HTR-8/SVneo (cell line): ENCODE measurements at places on chromosomes 7 and 10.

GRCh38 chr10:48594803-48595538, 9.9 kb downstream of the ARHGAP22 start:
- no peak for DNase-seq

DNA sequence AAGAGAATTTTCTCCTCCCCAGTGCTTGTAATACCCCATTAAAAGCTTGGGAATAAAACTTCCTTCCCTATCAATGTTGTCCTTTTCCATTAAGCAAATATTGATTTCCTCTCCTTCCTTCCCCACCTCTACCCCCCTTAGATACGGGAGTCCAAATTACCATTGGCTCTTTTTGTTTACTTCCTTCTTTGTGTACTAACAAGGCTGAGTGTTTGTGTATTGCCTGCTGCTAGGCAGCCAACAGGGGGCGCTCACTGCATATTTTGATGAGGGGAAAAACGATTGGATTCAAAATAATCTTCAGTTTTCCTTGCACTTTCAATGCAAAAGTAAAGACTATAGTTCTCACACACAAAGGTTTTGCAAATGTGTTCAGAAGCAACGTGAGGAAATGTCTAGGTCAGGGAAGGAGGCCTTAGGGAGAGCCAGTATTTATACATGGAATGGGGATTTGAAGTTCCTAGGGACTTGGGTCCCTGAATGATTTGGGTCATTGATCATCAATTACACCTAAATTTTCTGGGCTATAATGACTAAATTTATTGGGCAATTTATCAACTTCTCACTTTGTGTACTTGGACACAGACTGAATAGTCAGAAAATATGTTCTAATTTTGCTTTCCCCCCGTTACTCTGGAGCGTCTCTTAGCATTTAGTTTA, 23.6 kb upstream of the VPS41 start:
- peak; percentile 32 for DNase-seq

DNA sequence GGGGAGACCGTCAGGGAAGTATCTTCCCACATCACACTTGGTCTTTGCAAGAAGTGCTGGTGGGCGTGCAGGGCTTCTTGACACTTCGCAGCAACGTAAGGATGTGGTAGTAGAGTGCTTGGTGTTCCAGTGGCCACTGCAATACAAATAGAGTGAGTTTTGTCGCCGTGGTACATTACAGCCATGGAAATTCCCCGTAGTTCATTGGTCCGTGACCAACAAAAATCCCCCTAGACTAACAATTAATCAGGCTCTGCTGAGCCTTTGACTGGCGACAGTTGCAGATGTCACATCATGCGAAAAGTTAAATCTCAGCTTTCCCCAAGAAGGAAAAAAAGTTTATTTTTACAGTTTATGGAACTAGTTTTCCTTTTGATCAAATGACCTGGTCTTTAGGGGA, 134.7 kb downstream of the MGMT start:
- no peak for DNase-seq

DNA sequence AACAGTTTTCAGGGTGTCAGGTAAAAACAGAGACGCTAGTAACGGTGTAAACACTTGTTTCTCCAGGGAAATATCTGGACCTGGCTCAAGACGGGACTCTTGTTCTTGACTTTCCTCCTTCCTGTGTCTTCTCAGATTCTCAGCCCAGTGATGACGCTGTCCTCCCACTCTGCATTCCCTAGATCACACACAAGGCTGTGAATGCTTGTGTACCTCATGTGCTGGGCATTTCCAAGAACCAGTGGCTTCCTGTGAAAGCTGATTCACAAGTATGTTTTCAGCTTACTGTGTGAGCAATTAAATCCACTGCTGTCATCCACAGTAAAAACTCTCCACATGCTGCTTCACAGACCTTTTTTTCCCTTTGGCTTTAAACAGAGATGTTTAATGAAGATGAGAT, 193.8 kb upstream of the DPP6 start:
- no peak for DNase-seq

- no peak for DNase-seq
Measured at GRCh38 chr10:133334503-133335245, 2.0 kb downstream of the CALY start.

- no peak for DNase-seq
Measured at GRCh38 chr7:12670743-12671520, 16.5 kb upstream of the ARL4A start.

GRCh38 chr7:76225379-76225778, 23.7 kb downstream of the SRRM3 start:
- DNase-seq = no peak

DNA sequence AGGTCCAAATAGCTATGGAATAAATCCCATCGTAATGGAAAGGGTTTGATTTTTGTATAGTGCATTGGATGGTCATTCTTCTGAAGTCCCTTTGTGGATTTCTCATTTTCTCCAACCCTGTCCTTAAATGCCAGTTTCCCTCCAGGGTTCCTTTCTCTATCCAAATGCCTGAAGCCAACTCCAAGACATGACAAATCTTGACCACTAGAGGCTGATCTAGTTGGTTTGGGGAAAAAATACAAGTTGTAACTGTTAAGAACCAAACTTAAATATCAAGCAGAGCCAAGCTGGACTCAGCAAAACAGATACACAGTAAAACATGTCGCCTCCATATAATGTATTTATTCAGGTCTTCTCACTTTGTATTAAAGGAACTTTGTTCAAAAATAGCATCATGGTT, 28.7 kb downstream of the FRMD4A start:
- DNase-seq = no peak

DNA sequence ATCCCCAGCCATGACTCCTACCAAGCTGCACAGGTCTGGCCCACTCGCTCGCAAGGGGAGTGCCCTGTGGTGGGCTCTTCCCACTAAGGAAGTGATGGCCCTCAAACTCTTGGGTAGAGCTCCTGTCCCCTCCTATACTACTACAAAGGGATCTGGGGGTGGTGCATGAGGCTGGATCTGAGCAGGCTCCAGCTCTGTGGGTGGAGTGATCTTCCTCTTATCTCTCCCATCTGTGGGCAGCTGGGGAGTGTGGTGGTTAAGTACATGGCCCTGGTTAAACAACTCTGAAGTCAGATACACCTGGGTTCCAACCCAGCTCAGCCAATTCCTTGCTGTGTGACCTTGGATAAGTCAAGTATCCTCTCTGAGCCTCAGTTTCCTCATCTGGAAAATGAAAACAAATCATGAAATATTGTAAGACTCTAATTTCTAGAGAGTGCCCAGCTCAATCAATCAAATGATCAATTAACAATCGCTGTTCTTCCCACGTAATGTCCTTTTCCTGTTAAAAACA, 17.4 kb downstream of the DDIT4 start:
- DNase-seq = no peak

DNA sequence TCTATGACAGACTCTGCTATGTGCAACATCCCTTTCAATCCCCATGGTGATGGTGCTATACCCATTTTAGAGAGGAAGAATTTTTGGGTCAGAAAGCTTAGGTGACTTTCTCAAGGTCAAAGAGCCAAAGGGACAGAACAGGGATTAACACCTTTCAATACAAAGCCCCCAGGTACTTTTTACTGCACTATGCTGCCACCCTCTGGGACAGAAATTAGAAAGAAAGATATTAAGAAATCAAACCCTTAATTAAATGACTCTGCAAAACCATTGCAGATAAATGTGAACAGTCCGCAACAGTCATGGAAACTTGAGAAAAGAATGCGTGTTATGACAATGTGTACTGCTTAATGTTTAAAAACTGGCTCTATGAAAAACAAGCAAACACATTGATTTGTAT, 673.7 kb downstream of the MAGI2 start:
- no peak for DNase-seq

DNA sequence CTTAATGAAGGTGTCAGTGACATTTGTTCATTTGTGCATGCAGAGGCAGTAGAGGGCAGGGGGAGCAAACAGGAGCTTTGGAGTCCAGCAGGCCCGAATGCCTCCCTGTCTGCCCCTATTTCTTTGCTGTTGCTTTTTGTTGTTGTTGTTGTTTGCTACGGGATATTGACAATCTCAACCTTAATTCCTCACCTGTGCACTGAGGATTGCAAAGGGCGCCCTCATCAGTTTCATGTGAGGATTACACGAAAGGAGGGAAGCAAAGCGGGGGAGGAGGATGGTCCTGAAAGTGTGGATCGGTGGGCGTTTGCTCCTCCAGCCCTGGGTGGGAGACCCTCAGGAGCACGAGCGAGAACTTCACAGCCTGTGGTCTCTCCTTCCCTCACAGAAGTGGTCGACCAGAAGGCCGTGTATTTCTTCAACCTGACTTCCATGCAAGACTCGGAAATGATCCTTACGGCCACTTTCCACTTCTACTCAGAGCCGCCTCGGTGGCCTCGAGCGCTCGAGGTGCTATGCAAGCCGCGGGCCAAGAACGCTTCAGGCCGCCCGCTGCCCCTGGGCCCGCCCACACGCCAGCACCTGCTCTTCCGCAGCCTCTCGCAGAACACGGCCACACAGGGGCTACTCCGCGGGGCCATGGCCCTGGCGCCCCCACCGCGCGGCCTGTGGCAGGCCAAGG, 9.6 kb downstream of the GDF10 start:
- DNase-seq = no peak

GRCh38 chr7:25028370-25029021, 48.5 kb upstream of the OSBPL3 start:
- DNase-seq = peak; percentile 82

DNA sequence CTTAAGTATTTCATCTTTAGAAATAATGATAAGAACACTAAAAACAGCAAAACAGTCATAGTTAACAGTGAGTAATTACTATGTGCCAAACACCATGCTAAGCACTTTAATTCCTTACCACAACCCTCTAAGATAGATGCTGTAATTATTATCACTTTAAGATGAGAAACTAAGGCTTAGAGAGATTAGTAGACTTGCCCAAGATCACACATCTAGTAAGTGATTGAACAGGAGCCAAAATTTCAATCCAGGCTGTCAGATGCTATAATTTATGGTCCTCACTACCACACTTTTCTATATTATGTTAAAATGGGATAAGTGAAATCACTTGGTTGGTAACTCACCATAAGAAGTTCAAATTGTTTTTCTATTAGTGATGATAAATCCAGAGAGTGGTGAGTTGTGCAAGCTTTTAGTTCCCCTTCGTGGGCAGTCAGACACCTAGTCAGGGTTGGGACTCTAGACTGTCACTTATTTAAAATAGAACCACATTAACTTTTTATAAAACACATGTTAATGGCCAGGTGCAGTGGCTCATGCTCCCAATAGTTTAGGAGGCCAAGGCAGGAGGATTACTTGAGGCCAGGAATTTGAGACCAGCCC, 85.9 kb upstream of the GATA3 start:
- no peak for DNase-seq

DNA sequence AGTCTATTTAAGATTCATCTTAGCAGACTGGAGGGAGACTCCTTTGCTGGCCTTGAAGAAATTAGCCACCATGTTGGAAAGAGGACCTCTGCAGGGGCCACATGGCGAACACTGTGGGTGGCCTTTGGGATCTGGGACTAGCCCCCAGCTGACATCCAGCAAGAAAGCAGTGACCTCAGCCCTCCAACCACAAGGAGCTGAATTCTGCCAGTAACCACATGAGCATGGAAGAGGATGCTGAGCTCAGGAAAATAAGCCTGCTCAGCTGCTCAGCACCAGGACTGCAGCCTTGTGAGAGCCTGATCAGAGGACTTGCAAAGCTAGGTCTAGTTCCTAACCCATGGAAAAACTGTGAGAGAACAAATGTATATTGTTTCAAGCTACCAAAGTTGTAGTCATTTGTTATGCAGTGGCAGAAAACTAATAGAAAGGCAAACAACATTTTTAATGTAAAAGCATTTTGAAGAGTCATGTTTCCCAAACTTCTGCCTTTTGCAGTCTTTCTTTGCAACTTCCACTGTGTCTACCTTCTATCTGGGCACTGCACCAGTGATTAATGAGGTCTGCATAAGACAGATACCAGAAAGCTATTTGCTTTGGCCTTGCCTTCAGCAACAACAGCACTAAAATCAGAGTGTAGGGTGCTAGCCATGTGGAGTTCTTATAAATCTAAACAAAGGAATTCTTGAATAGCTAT, 183.7 kb downstream of the FGFR2 start:
- no peak for DNase-seq

- no peak for DNase-seq
Measured at GRCh38 chr7:124773938-124774337, 8.3 kb upstream of the GPR37 start.

DNA sequence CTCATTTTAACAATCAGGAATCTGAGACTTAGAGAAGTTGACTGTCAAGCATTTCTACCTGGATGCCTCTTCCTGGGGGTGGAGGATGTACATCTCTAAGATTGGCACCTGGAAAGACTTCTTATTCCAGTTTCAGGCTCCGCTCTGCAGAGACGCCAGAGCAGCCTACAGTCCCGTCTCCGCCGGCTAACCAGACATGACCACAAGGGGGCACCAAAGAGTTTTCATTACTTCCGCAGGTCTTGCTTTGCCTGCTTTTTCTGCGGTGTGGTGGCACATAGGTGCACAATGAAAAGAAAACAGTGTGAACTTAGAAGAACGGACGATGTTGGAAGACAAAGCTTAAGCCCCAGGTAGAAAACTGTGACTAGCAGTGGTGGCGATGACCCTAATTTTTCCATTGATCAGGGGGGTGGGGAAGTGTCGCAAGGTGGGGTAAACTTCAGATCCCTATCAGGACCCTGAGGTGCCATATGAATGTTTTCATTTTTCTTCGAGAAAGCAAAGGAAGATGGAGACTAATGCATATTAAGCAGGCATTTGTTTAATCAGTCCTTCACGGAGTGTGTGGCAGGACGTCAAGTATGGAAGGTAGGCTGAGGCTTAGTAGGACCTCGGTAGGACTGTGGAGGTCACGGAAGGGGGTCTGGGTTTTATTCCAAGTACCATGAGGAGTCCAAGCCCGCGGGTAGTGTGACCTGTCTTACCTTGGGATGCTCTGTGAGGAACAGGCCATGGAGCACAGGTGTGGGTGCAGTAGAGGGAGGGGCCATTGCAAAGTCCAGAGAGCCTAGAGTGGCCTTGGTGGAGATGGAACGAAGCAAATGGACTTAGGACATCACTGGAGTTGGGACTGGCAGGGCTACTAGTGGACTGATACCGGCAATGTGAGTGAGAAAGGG, 60.1 kb upstream of the SORCS3 start:
- DNase-seq = peak; percentile 64

DNA sequence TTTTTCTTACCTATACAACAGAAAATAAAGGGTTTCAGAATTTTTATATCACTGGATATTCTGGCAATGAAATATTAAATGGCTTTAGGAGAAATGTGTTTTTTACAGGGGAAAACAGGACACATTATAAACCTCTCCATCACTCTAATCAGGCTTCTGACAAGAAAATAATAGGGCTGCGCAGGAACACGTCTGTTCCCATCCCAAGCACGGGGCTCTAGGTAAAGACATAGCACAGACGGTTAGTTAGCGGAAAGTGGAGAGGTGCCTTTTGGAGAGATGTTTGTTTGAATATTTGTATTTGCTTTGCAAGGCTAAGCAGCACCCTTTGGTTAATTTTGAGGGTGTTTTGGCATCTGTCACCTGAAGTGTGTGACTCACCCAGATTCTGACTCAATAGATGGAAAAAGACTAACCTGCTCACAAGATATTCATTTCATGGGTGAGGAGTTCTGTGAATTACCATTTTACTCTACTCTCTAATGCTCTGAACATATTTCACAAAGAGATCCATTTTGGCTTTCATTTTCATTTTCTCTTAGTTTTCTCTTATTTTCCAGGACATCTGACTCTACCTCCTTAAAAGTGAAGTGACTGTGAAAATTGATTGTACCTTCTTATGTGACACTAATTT, 174.5 kb upstream of the AKR1E2 start:
- no peak for DNase-seq
